ENCODE measurements at places on chromosomes 7 and 10.
A peak's percentile ranks its signal among the peaks of the same experiment; 100 is the strongest.

- DNase-seq = no peak
Observed at GRCh38 chr10:34816501-34817002, 1.5 kb upstream of the PARD3 start.

GRCh38 chr10:62707810-62708209 lies 96.7 kb upstream of the ADO start:
- no peak for DNase-seq

- DNase-seq = no peak
Observed at GRCh38 chr7:779480-779879, 52.4 kb upstream of the PRKAR1B start.

GRCh38 chr7:11006291-11006690 lies 32.6 kb downstream of the PHF14 start:
- no peak for DNase-seq

DNA sequence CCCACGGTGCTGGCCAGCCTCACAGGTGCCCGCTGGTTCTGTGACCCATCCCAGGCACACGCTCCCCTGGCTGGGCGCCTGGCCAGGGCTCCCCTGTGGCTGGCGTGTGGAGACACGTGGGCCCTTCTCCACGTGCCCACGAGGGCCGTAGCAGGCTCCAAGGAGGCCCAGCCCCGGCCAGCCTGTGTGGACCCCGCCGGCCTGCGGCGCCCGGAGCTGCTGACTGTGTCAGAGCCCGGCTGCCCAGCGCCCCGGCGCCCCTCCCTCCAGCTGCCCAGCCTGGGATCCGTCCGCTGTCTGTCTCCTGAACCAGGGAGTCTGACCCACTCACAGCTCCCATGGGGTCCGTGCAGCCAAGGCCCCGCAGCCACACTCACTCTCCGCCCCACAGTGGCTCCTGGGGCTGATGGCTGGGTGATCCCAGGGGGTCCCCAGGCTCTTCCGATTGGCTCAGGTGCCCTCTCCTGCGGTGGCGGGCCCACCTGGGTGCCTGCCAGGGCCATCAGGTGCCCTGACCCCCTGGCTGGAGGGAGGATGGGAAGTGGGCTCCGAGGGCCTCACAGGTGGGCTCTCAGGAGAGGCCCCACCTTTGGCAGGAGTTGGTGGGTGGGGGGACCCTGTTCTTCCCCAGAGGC lies 9.6 kb downstream of the TMEM184A start:
- DNase-seq = no peak

DNA sequence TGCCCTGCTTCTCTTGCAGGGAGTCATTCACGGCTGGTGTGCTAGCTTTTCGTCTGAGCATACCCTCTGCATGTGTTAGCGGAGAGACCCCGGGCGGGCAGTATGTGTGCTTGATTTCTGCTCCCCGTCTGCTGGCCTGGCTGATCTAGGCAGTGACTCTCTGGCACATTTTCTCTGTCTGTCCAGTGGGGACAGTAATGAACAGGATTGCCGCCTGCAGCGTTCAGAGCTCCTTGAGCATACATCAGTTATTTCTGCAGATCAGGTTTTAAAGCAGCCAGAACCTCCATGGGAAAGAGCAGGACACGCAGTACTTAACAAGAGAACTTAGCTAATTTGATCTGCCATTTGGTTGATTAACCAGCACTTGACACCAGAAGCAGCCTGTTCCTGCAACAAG lies 242.5 kb downstream of the CELF2 start:
- DNase-seq = no peak

GRCh38 chr10:101161494-101162299 lies 30.6 kb downstream of the TLX1 start:
- DNase-seq = peak; percentile 82

DNA sequence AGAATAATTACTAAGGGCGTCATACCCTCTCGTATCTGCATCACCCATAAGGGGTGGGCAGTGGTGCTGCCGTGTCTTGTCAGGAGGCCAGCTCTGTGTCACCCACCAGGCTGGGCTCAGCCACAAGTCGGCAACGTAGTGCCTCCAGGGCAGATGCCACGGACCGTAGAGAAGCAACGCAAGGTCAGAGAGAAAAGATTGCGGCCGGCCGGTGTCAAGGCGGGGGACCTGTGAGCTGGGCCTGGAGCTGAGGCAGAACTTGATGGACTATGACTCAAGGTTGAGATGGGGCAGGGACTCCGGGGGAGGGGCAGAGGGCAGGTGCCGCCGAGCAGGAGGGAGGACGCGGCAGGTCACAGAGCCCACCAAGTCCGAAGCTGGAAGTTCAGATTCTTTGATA lies 29.5 kb downstream of the FOXK1 start:
- no peak for DNase-seq

GRCh38 chr10:72834183-72834825 lies 59.2 kb upstream of the OIT3 start:
- peak; percentile 34 for DNase-seq

DNA sequence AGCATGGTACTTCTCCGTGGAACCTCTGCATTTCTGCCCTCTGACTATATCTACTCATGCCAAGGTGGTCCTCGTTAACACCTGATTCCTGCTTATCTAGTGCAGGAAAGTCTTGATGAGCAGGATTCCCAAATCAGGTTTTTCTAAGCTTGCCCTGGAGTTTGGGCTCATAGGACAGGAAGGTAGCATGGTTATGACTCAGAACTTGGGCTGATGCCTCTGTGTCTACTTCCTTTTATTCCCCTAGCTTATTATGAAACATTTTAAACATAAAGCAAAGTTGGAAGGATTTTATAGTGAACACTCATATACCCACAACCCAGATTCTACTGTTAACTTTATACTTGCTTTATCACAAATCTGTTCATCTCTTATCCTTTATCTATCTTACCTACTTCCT lies 5.6 kb downstream of the SUFU start:
- DNase-seq = no peak

DNA sequence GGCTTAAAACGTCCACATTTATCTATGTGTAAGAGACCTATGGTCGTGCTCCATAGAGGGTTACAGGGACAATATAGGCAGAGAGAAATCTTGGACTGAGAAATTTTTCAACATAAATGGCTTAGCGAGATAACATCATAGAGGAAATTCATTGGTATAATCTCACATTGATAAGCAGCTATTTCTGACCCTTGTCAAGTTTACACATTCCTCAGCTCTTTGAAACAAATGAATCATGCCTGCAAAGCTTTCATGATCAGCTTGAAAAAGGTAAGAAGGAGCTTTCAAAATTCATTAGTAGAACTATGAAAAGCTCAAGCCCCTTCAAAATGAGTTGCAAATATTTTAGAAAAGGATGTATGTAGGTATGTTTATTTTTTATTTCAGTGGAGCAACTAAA lies 478.8 kb downstream of the NEBL start:
- no peak for DNase-seq

GRCh38 chr10:52639652-52640051 lies 132.9 kb downstream of the MBL2 start:
- DNase-seq = no peak

- DNase-seq = no peak
Observed at GRCh38 chr10:112275512-112276245, 7.5 kb upstream of the TECTB start.

DNA sequence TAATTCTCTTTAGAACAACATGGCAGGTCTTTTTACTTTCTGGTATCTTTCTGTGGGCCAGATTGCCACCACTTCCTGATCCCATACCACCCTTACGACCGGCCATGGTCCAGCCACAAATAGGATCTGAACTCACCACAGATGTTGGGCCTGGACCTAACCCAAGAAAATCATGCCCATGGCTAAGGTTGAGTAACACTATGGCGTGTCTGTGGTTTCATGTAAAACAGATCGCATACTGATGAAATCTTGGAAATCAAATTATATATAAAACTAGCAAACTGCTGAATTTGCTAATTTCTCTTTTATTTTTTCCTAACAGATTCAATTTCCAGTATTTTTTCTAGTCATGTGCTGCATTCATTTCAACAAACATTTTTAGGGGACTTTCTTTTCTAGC lies 77.2 kb downstream of the CH25H start:
- no peak for DNase-seq

DNA sequence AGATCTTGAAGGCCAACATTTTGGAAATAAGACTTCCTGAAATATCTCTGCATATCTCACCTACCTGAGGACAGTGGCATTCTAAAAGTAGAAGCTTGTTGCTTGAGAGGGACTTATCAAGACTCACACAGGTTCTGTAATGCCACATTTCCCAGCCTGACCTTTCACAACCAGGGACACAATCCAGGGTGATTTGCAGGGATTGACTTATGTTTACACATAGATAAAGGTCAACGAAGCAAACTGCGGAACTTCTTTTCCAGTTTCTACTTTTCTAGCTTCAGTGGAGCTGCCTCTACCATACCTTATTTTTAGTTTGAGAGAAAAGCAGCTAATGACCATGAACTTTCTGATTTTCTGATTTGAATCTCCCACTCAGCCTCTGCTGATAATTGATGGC lies 148.7 kb downstream of the SLC16A9 start:
- DNase-seq = no peak

GRCh38 chr7:151793531-151793951 lies 83.4 kb downstream of the PRKAG2 start:
- no peak for DNase-seq

DNA sequence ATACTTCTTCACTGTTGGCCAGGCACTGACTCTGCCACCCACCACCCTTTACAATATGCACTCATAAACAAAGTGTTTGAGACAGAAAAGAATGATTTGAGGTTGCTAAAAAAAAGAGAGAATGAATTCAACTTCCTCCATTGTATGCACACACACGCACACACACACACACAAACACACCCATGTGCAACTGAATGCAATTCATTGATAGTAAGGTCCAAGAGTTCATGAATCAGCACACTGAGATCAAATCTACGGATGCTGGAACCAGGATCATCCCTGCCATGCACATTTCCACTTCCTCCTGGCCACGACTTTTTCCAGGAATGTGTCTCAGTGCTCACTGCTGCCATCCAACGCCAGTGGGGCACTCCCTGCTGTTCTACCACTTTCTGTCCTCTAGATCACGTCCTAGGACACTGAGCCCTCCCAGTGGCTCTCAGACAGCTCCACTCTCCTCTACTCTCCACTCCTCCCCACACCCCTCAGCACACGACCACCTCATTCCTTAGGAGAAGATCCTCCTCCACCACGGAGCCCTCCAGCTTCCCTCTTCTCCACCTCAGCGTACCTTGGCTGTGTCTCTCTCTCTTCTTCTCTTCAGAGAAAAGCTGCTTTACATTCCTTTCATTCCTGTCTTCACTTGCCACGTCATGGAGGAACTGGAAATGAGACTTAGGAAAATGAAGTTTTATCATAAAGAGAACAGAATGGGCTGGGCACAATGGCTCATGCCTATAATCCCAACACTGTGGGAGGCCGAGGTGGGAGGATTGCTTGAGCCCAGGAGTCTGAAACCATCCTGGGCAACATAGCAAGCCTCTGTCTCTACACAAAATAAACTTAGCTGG lies 12.0 kb upstream of the TMEM213 start:
- no peak for DNase-seq

DNA sequence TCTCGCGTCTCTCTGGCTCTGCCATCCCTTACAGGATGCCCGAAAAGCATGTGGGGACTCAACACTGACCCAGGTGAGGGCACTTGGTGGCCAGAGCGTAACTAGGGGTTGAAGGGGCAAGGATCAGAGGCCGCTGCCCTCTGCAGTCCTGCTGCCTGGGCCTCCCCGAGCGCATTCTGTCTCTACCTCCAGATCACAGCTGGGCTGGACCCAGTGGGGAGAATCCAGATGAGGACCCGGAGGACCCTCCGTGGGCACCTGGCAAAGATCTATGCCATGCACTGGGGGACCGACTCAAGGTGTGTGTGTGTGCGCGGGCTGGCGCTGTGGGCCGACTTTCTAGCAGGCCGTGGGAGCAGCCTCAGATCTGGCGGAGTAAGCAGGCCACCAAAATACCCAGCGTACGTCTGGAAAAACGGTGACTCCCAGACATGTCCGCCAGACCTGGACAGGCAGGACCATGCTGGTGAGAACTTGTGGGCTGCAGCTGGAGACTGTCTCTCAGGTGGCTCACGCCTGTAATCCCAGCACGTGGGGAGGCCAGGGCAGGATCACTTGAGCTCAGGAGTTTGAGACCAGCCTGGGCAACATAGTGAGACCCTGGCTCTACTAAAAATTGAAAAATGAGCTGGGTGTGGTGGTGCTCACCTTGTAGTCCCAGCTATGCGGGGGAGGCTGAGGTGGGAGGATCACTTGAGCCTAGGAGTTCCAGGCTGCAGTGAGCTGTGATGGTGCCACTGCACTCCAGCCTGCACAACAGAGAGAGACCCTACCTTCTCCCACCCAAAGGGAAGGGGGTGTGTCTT lies 3.2 kb downstream of the GNB2 start:
- DNase-seq = no peak

GRCh38 chr7:24825931-24826661 lies 68.8 kb upstream of the GSDME start:
- no peak for DNase-seq

- no peak for DNase-seq
Observed at GRCh38 chr7:5595545-5596045, 172.0 kb upstream of the TNRC18 start.

DNA sequence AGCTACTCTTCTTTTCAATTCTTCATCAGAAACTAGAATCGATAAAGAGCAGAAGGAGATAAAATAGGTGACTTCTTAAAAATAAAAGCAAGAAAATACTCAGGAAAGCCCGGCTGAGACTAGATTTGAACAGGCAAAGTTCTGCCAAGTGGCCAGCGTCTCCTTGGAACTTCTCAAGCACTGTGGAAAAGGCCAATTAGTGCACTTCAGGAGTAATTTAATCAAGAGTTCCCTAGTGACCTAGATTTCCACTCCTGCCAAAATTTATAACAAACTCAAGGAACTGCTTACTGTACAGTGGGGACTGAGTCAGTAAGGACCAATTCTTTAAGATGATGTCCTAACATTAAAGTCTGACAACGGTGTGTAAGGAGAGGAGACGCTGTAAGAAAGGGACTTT lies 57.3 kb downstream of the CHCHD3 start:
- no peak for DNase-seq

- DNase-seq = no peak
Observed at GRCh38 chr10:91665842-91666241, 33.0 kb upstream of the PPP1R3C start.

DNA sequence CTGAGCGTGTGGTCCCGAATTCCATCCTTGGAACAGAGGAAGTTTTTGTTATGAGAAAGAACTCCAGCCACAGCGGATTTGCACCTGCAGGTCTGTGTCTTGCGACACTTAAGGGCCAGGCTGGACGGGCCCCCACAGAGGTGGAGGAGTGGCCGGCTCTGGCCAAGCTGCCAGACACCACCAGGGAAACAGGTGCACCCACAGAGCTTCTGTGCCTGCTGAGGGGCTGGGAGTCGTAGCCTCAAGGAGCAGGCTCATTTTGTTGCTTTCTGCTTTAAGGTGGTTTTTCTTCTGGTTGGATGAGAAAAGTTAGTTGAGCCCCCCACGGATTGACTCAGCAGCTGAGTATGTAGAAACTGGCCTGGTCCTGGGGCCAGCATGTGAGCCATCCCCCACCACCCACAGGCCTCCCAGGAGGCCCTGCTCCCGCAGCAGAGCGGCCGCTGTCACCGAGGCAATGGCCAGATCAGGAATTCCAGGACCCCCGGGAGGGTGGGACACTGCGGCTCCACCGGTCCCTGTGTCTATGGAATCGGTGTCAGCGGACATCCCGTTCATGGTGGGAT lies 41.9 kb downstream of the NKX6-2 start:
- DNase-seq = no peak
